ENCODE measurements at places on chromosomes 5 and 9. TPM values are rescaled to one million over a fixed set of nuclear protein-coding genes. Genes with fewer than 3 reads are reported as not detected.

GRCh38 chr9:136550439-136551289 is 4.8 kb upstream of the NOTCH1 start:
- peaks cover 10% of the 10 kb centered on the region for H3K27me3 ChIP-seq
- H3K4me1 ChIP-seq, result peaks cover 18% of the 10 kb centered on the region
- H3K36me3 ChIP-seq, result no peaks in the 10 kb centered on the region
- DNase-seq, result no peak
- H3K27ac ChIP-seq, result no peak overlapping the region

DNA sequence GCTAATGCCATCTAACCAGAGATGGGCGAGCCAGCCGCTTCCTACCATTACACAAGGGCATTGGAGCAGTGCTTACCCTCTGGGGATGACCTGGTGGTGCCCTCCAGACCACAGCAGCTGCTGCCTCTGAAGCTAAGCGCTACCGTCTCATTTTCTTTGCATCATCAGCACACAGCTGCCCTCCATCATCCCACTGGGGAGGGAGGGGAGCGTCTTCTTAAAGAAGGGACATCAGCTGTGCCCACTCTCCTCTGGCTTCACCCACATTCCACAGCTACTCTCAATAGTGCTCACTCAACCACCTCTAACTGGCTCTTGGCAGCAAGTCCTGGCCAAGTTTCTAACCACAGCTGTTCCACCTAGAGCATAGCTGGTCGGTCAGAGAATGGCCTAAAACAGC is 503.4 kb downstream of the NFIB start:
- H3K27me3 ChIP-seq, result no peaks in the 10 kb centered on the region
- H3K36me3 ChIP-seq, result no peaks in the 10 kb centered on the region
- DNase-seq, result no peak

- H3K27ac ChIP-seq, result no peak overlapping the region
- H3K4me3 ChIP-seq, result no peak overlapping the region
- peaks cover 5% of the 10 kb centered on the region for H3K36me3 ChIP-seq
- no peaks in the 10 kb centered on the region for H3K27me3 ChIP-seq
- H3K4me1 ChIP-seq, result peaks cover 7% of the 10 kb centered on the region
- DNase-seq, result no peak
These were observed 2.3 kb downstream of the BRD3OS start for GRCh38 chr9:134027561-134027960.

GRCh38 chr5:100777680-100778300 is 125.3 kb downstream of the ST8SIA4 start:
- DNase-seq, result no peak
- peaks cover 10% of the 10 kb centered on the region for H3K36me3 ChIP-seq
- peak overlapping the region; percentile 74 for H3K27ac ChIP-seq
- peaks cover 33% of the 10 kb centered on the region for H3K4me1 ChIP-seq
- peak overlapping the region; percentile 5 for H3K4me3 ChIP-seq

DNA sequence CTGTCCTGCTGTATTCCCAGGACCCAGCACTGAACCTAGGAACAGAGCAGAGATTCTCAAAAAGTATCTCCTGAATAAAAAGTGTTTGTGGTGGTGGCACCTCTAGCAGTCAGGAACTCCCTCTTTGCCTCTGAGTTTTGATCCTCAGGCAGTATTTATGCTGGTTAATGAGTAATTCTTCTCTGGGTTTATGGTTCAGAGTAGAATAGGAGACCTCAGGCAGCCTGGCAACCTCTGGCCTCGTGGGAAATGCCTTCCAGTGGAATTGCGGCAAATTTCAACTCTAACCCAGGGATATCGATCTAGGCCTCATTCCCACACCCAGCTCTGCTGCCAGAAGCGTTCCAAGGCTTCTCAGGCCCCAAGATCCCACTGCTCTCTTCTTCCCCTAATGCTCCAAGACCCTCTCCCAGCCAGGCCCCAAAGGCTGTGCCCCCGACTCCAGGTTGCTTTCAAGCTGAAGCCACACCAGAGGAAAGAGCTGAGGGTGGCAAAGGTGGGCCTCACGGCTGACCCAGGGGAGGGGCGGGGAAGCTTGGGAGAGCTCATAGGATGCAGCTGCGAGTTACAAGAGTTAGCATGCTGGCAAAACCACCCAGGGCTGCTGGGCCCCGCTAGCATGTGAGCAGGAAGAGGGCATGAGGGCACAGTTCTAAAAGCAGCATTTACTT is 10.9 kb upstream of the HDHD3 start:
- DNase-seq, result no peak
- H3K4me3 ChIP-seq, result no peak overlapping the region
- no peaks in the 10 kb centered on the region for H3K4me1 ChIP-seq
- H3K27ac ChIP-seq, result no peak overlapping the region
- H3K36me3 ChIP-seq, result peaks cover 9% of the 10 kb centered on the region
- H3K27me3 ChIP-seq, result no peaks in the 10 kb centered on the region

- H3K27me3 ChIP-seq, result no peaks in the 10 kb centered on the region
- no peak overlapping the region for H3K4me3 ChIP-seq
- no peak overlapping the region for H3K27ac ChIP-seq
These were observed 671.1 kb downstream of the TAF11L14 start for GRCh38 chr5:18305288-18305924.

GRCh38 chr5:172115541-172115982 is 72.5 kb downstream of the STK10 start:
- peaks cover 82% of the 10 kb centered on the region for H3K4me1 ChIP-seq
- H3K36me3 ChIP-seq, result peaks cover 60% of the 10 kb centered on the region
- peak overlapping the region; percentile 88 for H3K4me3 ChIP-seq
- no peaks in the 10 kb centered on the region for H3K27me3 ChIP-seq
- H3K27ac ChIP-seq, result peak overlapping the region; percentile 98

GRCh38 chr5:163005949-163006348 is 431.4 kb upstream of the CCNG1 start:
- no peak overlapping the region for H3K4me3 ChIP-seq
- no peak overlapping the region for H3K27ac ChIP-seq
- no peaks in the 10 kb centered on the region for H3K27me3 ChIP-seq
- no peaks in the 10 kb centered on the region for H3K36me3 ChIP-seq

DNA sequence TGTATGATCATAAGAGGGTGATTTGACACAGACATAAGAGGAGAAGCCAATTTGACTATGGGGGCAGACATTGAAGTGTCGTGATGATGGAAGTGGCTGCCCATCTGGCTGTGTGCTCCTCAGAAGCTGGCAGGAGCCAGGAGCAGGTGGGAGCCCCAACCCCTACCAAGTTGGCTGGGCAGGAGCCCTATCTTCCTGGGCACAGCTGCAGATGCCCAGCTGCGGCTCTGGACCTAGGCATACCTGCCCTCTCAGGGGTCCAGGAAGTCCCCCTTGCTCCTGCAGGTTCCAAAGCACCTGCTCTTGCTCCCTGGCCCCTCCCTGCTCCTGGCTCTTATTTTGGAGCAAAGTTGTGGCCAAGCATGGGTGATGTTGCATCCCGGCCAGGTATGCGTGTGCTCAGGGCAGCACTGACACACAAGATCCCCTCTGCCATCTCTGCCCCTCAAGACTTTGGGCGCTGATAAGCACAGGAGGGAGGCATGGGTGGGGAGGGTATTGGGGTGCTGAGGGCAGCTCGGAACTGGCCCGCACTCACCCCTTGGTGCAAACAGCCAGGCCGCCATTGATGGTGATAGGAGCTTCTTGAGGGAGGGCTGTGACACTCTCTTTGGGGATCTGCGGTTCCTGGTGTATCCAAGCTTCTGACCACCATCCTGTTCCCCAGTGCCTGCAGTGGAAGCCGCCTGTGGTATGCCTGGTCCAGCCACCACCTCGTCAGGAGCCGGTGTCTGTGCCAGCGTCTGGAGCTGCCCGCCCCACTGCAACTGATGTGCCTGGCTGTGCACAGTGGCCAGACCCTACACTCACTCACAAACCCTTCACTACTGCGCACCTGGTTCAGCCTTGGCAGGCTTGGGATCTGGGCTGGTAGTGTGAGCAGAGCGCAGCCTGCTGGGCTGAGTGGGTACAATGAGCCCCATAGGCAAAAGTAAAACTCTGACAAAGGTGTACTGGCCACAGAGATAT is 230.9 kb downstream of the CDH9 start:
- no peak overlapping the region for H3K27ac ChIP-seq
- no peaks in the 10 kb centered on the region for H3K27me3 ChIP-seq
- no peaks in the 10 kb centered on the region for H3K36me3 ChIP-seq
- no peak overlapping the region for H3K4me3 ChIP-seq

- H3K27ac ChIP-seq, result peak overlapping the region; percentile 72
- peaks cover 31% of the 10 kb centered on the region for H3K4me1 ChIP-seq
- H3K27me3 ChIP-seq, result no peaks in the 10 kb centered on the region
- H3K4me3 ChIP-seq, result no peak overlapping the region
These were observed 26.2 kb upstream of the ACOT12 start for GRCh38 chr5:81420039-81420667.

DNA sequence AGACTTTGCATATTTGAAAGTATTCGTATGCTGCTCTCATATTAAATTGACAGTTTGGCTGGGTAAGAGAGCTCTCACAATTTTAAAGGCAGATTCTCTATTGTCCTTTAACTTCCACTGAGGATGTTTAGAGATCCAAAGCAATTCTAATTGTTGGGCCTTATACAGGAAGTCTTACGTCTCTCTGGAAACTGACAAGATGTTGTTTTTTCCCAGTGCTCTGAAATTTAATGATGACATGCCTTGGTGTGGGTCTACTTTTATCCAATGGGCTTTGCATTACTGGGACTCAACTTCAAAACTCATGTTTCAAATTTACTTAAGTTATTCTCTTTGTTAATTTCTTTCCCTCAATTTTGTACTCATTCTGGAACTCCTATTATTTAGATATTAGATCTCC is 191.5 kb downstream of the SNX18 start:
- H3K27ac ChIP-seq, result no peak overlapping the region
- no peak overlapping the region for H3K4me3 ChIP-seq

DNA sequence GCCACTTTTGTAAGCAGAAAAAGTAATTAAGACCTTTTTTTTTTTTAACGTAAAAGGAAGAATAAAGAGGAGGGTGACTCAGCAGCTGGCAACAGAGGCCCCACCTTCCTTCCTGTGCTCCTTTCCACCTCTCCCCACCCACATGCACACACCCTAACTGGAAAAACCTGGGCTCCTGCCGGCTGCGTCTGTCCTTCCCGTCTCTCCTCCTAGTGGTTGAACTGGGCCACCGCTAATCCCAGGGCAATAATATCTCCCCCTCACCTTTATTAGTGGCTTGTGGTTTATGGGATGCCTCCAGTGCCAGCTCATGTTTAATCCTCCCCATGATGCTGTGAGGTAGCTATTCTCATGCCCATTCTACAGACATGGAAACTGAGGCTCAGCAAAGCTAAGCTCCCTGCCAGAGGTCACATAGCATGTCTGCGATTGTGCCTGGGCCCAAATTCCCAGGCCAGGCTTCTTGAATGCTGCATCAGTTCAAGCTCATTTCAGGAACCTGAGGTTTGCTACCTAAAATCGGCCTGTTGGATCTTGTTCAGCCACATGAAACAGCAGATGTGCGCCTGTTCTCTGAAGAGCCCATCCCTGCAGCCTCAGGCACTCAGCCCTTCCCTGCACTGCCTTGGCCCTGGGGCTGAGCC is 60.9 kb upstream of the IL17B start:
- no peak for DNase-seq
- H3K4me1 ChIP-seq, result peaks cover 16% of the 10 kb centered on the region
- H3K4me3 ChIP-seq, result no peak overlapping the region
- H3K27me3 ChIP-seq, result peaks cover 10% of the 10 kb centered on the region
- peak overlapping the region; percentile 37 for H3K27ac ChIP-seq

DNA sequence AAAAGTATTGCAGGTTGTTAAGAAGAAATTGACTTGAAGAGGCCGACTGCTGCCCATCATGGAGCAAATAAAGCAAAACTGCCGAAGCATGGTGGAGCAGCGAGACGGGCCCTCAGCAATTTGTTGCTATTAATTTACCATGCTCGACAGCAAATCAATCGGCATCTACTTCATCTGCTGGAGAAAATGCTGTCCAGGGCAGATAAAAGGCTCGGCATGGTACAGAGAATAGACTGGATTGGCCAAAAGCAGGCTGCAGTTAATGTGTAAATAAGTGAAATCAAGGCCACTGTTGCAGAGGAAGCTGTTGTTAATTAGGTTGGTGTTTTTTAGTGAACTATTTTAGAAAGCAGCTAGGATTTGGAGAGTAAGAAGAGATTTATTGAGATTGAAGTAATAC is 8.3 kb downstream of the TLE4 start:
- no peak for DNase-seq
- no peak overlapping the region for H3K4me3 ChIP-seq
- H3K4me1 ChIP-seq, result peaks cover 62% of the 10 kb centered on the region
- H3K27ac ChIP-seq, result no peak overlapping the region

GRCh38 chr5:89583534-89583933 is 700.5 kb upstream of the MEF2C start:
- H3K4me1 ChIP-seq, result no peaks in the 10 kb centered on the region
- no peak overlapping the region for H3K27ac ChIP-seq
- H3K27me3 ChIP-seq, result no peaks in the 10 kb centered on the region
- H3K36me3 ChIP-seq, result no peaks in the 10 kb centered on the region
- no peak overlapping the region for H3K4me3 ChIP-seq

GRCh38 chr9:130913599-130914416 is 17.2 kb upstream of the QRFP start:
- no peak for DNase-seq
- no peak overlapping the region for H3K4me3 ChIP-seq
- no peaks in the 10 kb centered on the region for H3K4me1 ChIP-seq
- H3K36me3 ChIP-seq, result no peaks in the 10 kb centered on the region
- no peaks in the 10 kb centered on the region for H3K27me3 ChIP-seq

GRCh38 chr9:19484699-19485098 is 75.9 kb downstream of the ACER2 start:
- peaks cover 20% of the 10 kb centered on the region for H3K27me3 ChIP-seq
- H3K27ac ChIP-seq, result no peak overlapping the region
- H3K36me3 ChIP-seq, result no peaks in the 10 kb centered on the region
- H3K4me3 ChIP-seq, result no peak overlapping the region
- H3K4me1 ChIP-seq, result no peaks in the 10 kb centered on the region

DNA sequence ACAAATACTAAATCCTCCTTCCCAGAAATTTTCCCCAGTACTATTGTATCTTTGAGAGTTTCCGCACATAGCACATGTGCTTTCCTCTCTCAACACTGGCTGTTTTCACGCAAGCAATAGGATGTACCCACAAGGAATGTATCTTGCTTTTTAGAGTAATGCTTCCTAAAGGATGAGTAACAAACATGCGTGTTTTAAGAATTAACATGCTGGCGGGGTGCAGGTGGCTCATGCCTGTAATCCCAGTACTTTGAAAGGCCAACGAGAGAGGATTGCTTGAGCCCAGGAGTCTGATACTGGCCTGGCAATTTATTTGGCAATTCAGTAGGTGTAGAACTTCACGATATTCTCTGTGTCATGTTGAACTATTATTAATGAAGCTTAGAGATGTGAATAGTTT is 4.6 kb downstream of the RUFY1 start:
- DNase-seq, result no peak
- no peak overlapping the region for H3K27ac ChIP-seq
- H3K4me3 ChIP-seq, result no peak overlapping the region
- H3K27me3 ChIP-seq, result no peaks in the 10 kb centered on the region
- peaks cover 30% of the 10 kb centered on the region for H3K4me1 ChIP-seq
- H3K36me3 ChIP-seq, result peaks cover 17% of the 10 kb centered on the region

- no peak for DNase-seq
- peaks cover 2% of the 10 kb centered on the region for H3K36me3 ChIP-seq
- peaks cover 87% of the 10 kb centered on the region for H3K27me3 ChIP-seq
- H3K27ac ChIP-seq, result no peak overlapping the region
These were observed 39.6 kb upstream of the TIFAB start for GRCh38 chr5:135491552-135492318.

GRCh38 chr9:29285818-29286217 is 1712.5 kb upstream of the C9orf72 start:
- no peaks in the 10 kb centered on the region for H3K27me3 ChIP-seq
- DNase-seq, result no peak
- H3K4me3 ChIP-seq, result no peak overlapping the region
- no peaks in the 10 kb centered on the region for H3K36me3 ChIP-seq
- no peaks in the 10 kb centered on the region for H3K4me1 ChIP-seq

- H3K4me3 ChIP-seq, result no peak overlapping the region
- H3K36me3 ChIP-seq, result peaks cover 31% of the 10 kb centered on the region
- peaks cover 39% of the 10 kb centered on the region for H3K4me1 ChIP-seq
- no peak for DNase-seq
These were observed 202.1 kb downstream of the SNX18 start for GRCh38 chr5:54719384-54720283.

The LRRC70 gene
- 0.42 TPM for total RNA-seq

The NMRK1 gene
- total RNA-seq, result 40.0 TPM

The TAF1L gene
- total RNA-seq, result not detected

The ARHGEF39 gene
- 21.1 TPM for total RNA-seq

The PCDHB14 gene
- not detected for total RNA-seq

Measured in activated CD8-positive, alpha-beta memory T cell treated with anti-CD3 and anti-CD28 coated beads, Interleukin-2, amount 10 ng/mL, durations not matched to agents 7 days and 5 days (primary cell).